ENCODE measurements at places on chromosomes 7 and 10.

DNA sequence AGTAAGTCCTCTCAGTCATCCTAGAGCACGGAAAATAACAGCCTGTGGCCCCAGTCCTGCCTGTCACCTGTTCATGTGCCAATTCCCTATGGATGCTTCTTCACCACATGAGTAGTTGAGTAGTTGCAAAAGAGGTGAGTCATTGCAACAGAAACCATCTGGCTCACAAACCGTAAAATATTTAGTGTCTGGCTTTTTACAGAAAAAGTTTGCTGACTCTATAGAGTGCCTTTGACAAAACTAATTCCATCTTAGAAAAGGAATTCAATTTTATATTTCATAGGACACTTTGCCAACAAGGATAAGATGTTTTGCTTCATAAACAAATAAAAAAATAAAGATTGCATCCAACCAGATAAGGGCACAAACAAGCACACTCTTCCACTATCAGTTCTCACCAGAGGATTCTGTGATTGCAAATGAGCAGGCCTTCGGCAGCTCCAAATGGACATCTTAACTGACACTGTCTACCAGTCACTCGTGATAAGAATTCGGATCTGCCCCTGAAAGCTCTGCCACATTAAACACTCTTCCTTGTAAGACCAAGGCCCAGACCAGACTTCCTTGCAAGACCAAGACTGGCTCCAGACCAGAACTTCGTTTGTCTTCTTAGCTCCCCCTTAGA, 242.7 kb upstream of the SEMA3C start:
- H3K36me3 ChIP-seq = no peaks in the 10 kb centered on the region
- peak overlapping the region; percentile 16 for H3K27ac ChIP-seq
- H3K27me3 ChIP-seq = no peaks in the 10 kb centered on the region
- DNase-seq = no peak
- H3K4me3 ChIP-seq = no peak overlapping the region
- peaks cover 23% of the 10 kb centered on the region for H3K4me1 ChIP-seq

DNA sequence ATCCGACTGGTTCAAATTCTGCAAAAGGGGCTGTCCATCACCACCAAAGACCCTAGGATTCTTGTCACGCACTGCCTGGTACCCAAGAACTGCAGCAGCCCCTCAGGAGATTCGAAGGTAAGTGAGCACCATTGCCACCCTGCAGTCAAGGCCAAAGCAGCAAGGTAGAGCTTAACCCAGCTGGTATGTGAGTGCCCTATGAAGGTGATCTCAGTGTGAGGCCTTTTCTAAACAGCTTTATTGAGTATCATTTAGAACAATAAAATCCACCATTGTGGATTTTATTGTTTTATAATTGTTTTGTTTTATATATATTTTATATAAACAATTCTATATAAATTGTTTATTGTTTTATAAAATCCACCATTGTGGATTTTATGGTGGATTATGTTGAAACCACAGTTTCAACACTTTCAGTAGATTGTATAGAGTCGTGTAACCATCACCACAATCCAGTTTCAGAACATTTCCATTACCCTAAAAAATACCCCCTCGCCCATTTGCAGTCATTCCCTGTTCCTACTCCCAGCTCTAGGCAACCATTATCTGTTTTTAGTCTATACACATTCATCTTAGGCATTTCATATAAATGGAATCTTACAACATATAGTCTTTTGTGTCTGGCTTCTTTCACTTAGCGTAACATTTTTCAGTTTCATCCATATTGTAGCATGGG, 20.1 kb upstream of the CALU start:
- no peaks in the 10 kb centered on the region for H3K36me3 ChIP-seq
- no peaks in the 10 kb centered on the region for H3K4me1 ChIP-seq
- H3K27ac ChIP-seq = no peak overlapping the region
- no peak overlapping the region for H3K4me3 ChIP-seq
- no peak for DNase-seq

- no peaks in the 10 kb centered on the region for H3K27me3 ChIP-seq
- H3K4me1 ChIP-seq = peaks cover 7% of the 10 kb centered on the region
- DNase-seq = no peak
Measured at GRCh38 chr10:91434041-91434440, 23.9 kb downstream of the HECTD2 start.

- H3K4me1 ChIP-seq = no peaks in the 10 kb centered on the region
- no peak overlapping the region for H3K27ac ChIP-seq
- no peaks in the 10 kb centered on the region for H3K27me3 ChIP-seq
- no peak overlapping the region for H3K4me3 ChIP-seq
- H3K36me3 ChIP-seq = no peaks in the 10 kb centered on the region
- no peak for DNase-seq
Measured at GRCh38 chr7:75033826-75034225, 39.8 kb downstream of the RCC1L start.

DNA sequence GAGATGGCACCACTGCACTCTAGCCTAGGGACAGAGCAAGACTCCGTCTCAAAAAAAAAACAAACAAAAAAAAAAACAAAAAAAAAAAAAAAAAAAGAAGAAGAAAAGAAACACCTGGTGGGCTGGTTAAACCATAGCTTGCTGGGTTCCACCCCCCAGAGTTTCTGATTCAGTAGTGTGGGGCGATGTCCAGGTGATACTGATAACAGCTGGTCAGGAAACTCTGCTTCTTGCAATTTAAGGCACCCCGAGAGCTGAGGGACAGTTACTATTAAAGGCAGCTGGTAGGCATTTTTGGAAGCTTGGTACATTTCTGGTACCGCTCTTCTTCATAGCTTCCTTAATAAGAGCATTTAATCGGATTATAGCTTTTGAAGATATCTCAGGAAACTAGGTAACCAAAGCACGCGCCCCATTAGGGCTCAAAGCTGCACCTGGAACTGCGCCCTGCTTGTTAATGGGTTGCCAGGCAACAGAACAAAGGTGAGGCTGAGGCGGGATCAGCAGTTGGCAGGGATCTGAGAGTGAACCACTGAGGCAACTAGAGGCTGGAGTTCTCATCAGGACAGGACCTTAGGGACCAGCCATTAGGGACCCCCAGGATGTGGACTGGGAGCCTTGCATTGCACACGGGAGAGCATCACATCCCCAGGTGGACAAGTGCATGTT, 6.5 kb upstream of the SDK1 start:
- H3K4me3 ChIP-seq = no peak overlapping the region
- no peaks in the 10 kb centered on the region for H3K36me3 ChIP-seq
- no peak overlapping the region for H3K27ac ChIP-seq
- DNase-seq = no peak

- H3K4me3 ChIP-seq = no peak overlapping the region
- H3K27ac ChIP-seq = no peak overlapping the region
- no peaks in the 10 kb centered on the region for H3K27me3 ChIP-seq
- no peaks in the 10 kb centered on the region for H3K4me1 ChIP-seq
- H3K36me3 ChIP-seq = no peaks in the 10 kb centered on the region
Measured at GRCh38 chr10:8060010-8060703, 5.7 kb downstream of the GATA3 start.

- H3K36me3 ChIP-seq = no peaks in the 10 kb centered on the region
- no peak overlapping the region for H3K27ac ChIP-seq
- no peaks in the 10 kb centered on the region for H3K27me3 ChIP-seq
- no peak for DNase-seq
- H3K4me1 ChIP-seq = no peaks in the 10 kb centered on the region
- H3K4me3 ChIP-seq = no peak overlapping the region
Measured at GRCh38 chr7:146948703-146949102, 832.1 kb downstream of the CNTNAP2 start.

DNA sequence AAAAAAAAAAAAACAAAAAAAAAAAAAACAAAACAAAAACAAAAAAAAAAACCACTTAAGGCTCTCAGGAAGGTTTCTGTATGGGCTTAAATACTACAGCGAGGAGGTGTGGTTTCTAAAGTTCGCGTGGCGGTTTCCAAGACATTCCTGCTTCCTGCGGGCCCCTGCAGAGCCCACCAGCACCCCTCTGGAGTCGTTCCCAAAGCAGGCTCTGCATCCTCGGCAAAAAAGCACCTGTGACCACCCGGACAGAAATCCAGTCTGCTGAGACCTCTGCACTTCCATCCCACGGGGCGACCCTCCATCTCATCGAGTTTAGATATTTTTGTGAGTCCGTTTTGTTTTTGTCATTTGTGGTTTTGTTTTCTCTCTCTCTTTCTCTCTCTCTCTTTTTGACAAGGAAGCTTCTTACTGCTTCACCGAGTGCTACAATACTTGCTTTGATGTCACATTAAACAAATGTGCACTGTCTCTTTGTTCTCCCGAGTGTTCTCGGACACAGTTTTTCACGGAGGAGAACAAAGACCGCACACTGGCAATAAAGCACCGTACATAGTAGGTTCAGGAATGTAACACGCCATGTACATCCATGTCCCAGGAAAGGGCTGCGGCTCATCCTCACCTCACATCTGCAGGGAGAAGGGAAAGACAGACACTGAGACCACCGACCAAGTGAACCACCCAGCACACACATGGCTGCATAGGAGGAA, 21.5 kb downstream of the PDGFA start:
- peaks cover 34% of the 10 kb centered on the region for H3K36me3 ChIP-seq
- no peak overlapping the region for H3K27ac ChIP-seq
- no peak overlapping the region for H3K4me3 ChIP-seq
- DNase-seq = no peak

DNA sequence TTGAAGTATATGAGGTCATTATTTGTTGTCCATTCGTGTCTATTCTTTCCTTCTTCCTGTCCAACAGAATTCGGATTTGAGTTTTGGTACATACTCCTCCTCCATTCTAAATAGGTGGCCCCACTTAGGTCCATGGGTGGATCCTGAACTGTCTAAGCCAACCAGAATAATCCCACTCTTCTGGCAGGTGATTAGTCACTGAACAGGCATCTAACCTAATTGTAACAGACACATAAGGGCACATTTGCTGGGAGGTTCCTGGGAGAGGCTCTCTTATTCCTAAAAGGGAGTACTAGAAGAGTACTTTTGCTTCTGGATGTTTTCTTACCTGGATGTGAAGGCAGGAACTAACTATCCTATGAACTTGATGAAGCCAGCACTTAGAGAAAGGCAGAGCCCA, 16.8 kb downstream of the LRRC72 start:
- DNase-seq = no peak
- no peak overlapping the region for H3K4me3 ChIP-seq
- H3K27ac ChIP-seq = no peak overlapping the region
- no peaks in the 10 kb centered on the region for H3K27me3 ChIP-seq
- peaks cover 11% of the 10 kb centered on the region for H3K4me1 ChIP-seq

GRCh38 chr10:68668231-68668630, 52.8 kb upstream of the CCAR1 start:
- no peak overlapping the region for H3K27ac ChIP-seq
- H3K4me3 ChIP-seq = no peak overlapping the region
- peaks cover 18% of the 10 kb centered on the region for H3K4me1 ChIP-seq
- no peaks in the 10 kb centered on the region for H3K27me3 ChIP-seq
- DNase-seq = no peak

DNA sequence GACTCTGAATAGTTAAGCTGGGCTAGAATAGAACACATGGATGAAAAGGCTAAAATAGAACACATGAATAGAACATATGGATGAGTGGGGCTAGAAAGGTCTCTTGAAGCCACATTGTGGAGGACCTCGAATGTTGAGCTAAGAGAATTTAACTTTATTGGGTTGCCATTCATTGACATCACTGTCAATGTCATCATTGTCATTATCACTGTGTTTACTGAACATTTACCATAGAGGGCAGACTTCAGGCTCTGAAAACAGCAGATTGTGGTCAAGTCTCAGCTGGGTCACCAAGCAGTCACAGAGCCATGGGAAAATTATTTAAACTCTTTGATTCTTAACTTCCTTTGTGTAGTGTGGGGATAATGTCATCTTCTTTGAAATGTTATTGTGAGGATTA, 80.4 kb downstream of the WDFY4 start:
- no peak for DNase-seq
- H3K27ac ChIP-seq = no peak overlapping the region
- H3K4me3 ChIP-seq = no peak overlapping the region
- H3K36me3 ChIP-seq = no peaks in the 10 kb centered on the region
- H3K4me1 ChIP-seq = no peaks in the 10 kb centered on the region

DNA sequence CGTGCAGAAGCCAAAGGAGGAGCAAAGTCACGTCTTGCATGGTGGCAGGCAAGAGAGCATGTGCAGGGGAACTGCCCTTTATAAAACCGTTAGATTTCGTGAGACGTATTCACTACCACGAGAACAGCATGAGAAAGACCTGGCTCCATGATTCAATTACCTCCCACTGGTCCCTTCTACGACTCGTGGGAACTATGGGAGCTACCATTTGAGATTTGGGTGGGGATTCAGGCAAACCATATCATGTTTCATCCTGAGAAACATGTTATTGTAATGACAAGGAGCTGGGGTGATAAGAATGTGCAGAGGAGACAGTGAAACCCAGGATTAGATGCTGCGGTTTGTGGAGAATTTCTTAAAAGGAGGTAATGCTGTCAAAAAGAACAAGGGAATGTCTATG, 34.0 kb downstream of the THNSL1 start:
- H3K27ac ChIP-seq = no peak overlapping the region
- no peak for DNase-seq
- no peak overlapping the region for H3K4me3 ChIP-seq
- H3K27me3 ChIP-seq = no peaks in the 10 kb centered on the region
- no peaks in the 10 kb centered on the region for H3K36me3 ChIP-seq

DNA sequence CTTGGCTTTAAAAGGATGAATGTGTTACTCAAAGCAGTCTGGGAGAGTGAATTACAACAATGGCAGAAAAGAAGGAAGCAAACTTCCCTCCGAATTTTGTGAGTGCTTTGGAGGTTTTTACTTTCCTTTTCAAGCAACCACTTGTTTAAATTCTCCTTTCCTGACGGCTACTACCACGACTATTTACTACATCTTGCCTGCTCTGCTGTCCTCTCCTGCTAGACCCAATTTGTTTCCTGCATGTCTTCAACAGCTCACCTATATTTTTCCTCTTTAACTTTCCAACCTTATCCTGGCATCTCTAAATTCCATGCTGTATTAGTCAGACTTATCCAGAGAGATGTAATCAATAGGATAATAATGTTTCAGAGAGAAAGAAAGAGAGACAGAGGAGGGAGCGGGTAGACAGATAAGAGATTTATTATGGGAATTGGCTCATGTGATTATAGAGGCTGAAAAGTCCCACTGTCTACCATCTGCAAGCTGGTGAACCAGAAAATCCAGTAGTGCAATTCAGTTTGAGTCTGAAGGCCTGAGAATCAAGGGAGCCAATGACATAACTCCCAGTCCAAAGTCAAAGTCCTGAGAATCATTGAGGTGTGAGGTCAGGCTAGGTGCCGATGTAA, 42.8 kb upstream of the SLC13A1 start:
- peak overlapping the region; percentile 24 for H3K27ac ChIP-seq
- H3K4me1 ChIP-seq = peaks cover 11% of the 10 kb centered on the region

- DNase-seq = peak; percentile 4
- H3K27me3 ChIP-seq = no peaks in the 10 kb centered on the region
- no peaks in the 10 kb centered on the region for H3K36me3 ChIP-seq
- H3K27ac ChIP-seq = no peak overlapping the region
- H3K4me3 ChIP-seq = no peak overlapping the region
Measured at GRCh38 chr10:34861293-34862021, 46.4 kb upstream of the PARD3 start.

- H3K36me3 ChIP-seq = no peaks in the 10 kb centered on the region
- no peak overlapping the region for H3K27ac ChIP-seq
- DNase-seq = peak; percentile 24
- H3K27me3 ChIP-seq = no peaks in the 10 kb centered on the region
- no peak overlapping the region for H3K4me3 ChIP-seq
Measured at GRCh38 chr10:49353026-49353894, 42.6 kb downstream of the DRGX start.
